H1 (cell line): ENCODE measurements at places on chromosomes 12 and 14. TPM values are rescaled to one million over a fixed set of nuclear protein-coding genes. Genes with fewer than 3 reads are reported as not detected.

The TAS2R31 gene
- polyA plus RNA-seq: 0.13 and 0.24 TPM in 2 replicates

The KLHL33 gene
- polyA plus RNA-seq: 0.17 and 0.20 TPM in 2 replicates

- DNase-seq: peak; percentile 88
These were observed at the start of gene LRRC9 for GRCh38 chr14:59919570-59920377. TSS of gene LRRC9 (plus strand) at chr14:59920144.

- DNase-seq: no peak
These were observed 403 bp upstream of the PNP start for GRCh38 chr14:20468764-20469241.

- DNase-seq: no peak
These were observed 359.3 kb downstream of the ADGRD1 start for GRCh38 chr12:131312793-131313545.

DNA sequence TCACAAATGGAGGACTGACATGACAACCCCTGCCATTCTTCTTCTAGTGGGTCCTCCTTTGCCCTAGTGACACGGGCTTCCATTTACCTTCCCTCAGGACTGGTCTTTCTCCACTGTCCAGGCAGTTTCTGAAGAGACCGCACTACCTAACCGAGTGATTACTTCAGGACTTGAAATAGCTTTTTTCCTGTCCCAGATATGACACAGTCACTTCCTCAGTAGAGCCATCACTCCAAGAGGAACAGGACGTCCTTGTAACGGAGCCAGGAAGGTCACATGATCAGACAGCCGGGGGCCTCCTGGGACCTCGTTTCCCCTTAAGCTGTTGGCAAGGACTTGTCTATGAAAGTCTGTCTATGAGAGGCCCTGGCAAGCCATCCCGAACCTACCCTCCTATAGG is 62.3 kb downstream of the FOS start:
- DNase-seq: no peak
